ENCODE measurements at places on chromosomes 2 and 18. TPM values are rescaled to one million over a fixed set of nuclear protein-coding genes. Genes with fewer than 3 reads are reported as not detected.

- DNase-seq, result no peak
These were observed 60.3 kb downstream of the MGAT5 start for GRCh38 chr2:134314202-134314601.

DNA sequence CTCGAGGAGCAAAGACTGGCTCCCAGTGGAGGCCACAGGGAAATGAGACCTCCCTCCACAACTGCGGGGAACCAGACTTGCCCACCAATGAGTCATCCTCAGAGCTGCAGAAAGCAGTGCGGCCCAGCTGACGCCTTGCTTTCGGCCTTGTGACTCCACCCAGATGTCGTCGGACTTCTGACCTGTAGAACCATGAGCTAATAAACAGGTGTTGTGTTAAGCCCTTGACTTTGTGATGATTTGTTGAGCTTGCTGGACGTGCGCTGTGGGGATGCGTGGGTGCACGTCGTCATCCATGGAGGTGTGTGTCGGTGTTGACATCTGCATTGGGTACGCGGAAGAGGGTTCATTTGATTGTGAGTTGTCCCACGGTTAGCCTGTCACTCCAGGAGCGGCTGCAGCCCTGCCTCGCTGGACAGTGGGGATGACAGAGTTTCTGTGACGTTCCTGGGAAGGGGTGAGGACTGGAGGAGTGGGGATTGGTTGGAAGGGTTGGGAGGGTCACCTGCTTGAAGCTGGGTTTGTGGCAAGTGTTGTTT is 154.1 kb downstream of the SH3BP4 start:
- DNase-seq, result no peak

DNA sequence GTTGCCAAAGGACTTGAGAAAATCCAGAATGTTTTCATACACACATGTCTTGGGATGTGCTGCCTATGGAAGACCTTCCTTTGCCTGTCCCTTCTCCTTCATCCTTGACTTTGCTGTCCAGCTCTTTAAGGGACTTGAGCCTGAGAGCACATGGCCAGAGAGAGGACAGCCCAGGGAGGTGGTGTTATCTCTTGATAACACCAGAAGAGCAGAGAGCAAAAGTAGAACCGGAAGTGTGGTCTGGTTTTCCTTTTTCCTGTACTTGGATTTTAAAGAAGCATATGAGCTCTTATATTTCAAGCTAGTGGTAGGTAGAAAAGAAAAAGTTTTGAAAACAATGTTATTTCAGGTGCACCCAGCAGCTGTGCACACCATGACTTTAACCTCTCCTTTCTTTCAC is 94.1 kb upstream of the ZNF532 start:
- no peak for DNase-seq

- DNase-seq, result no peak
These were observed 53.3 kb downstream of the FECH start for GRCh38 chr18:57533006-57533867.

- no peak for DNase-seq
These were observed 27.6 kb downstream of the PAX8 start for GRCh38 chr2:113251118-113251517.

DNA sequence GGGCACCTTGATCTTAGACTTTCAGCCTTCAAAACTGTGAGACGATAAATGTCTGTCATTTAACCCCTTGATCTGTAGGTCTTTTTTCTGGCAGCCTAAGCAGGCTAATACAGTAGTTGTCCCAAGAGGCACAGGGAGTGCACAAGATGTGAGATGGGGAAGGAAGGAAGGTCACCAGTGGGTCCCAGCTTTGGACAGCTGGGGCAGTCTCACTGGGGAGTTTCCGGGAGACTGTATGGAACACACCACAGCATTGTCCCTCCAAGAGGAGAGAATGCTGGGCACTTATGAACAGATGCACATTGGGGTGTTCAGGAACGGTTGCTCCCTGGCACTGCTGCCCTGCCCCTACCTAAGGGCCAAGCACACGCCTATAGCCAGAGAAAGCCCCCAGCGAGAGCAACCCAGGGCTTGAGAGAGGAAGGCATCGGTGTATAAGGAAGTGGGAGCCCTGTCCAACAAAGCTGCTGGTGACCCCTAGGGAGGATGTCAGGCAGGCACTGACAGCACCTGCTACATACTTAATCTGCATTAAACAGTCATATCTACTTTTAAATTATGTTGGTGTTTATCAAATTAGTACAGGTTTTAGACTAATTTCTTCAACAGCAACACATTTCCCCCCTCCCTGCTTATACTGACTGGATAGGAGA is 11.6 kb upstream of the NCK2 start:
- DNase-seq, result no peak

Gene IL1B
- not detected for total RNA-seq
